ENCODE measurements at places on chromosomes 5 and 9. TPM values are rescaled to one million over a fixed set of nuclear protein-coding genes. Genes with fewer than 3 reads are reported as not detected.

DNA sequence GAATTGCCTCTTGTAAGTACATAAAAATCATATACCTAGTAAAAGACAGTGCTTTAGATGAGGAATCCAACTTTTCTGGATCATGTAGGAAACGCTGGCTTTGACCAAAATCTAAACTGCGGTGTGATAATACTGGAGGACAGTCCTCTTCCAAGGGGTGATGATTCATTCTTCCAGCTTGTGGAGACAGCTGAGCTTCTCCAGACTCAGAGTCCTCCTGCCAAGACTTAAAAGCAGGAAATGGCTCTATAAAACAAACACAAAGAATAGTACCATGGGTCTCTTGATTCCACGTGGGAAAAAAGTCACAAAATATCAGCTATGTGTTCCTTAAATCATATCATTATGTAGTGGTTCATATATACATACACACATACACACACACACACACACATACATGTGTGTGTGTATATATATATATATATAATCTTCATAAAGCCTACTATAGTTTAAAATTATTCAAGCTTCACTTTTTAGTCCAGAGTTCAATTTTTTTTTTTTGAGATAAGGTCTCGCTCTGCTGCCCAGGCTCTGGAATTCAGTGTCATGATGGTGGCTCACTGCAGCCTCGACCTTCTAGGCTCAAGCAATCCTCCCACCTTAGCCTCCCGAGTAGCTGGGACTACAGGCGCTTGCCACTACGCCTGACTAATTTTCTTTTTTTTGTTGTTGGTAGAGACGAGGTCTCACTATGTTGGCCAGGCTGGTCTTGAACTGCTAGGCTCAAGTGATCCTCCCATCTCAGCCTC lies 65.0 kb downstream of the PKD2L2 start:
- H3K27ac ChIP-seq = peak overlapping the region; percentile 72
- H3K36me3 ChIP-seq = no peaks in the 10 kb centered on the region
- H3K4me3 ChIP-seq = no peak overlapping the region
- DNase-seq = no peak

DNA sequence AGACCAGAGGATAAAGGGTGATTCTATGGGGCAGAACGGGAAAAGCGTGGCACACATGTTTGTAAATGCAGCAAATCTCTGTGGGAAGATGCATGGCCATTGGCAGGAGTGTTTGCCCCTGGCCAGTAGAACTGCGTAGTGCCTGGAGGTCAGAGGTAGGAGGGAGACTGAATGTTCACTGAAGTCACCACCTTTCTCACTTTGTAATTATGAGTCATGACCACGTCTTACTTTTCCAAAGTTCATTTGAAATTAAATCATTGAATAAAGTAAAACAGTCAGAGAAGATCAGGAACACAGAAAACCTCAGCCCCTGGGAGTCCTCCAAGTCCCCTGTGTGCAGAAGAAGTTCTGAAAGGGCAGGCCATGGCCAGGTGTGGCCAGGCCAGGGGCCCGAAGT lies 4.6 kb downstream of the PTGES start:
- H3K36me3 ChIP-seq = no peaks in the 10 kb centered on the region
- no peak for DNase-seq
- H3K4me1 ChIP-seq = no peaks in the 10 kb centered on the region
- no peak overlapping the region for H3K4me3 ChIP-seq
- H3K27me3 ChIP-seq = peaks cover 18% of the 10 kb centered on the region
- no peak overlapping the region for H3K27ac ChIP-seq

CDH10 gene
- not detected for total RNA-seq

DNA sequence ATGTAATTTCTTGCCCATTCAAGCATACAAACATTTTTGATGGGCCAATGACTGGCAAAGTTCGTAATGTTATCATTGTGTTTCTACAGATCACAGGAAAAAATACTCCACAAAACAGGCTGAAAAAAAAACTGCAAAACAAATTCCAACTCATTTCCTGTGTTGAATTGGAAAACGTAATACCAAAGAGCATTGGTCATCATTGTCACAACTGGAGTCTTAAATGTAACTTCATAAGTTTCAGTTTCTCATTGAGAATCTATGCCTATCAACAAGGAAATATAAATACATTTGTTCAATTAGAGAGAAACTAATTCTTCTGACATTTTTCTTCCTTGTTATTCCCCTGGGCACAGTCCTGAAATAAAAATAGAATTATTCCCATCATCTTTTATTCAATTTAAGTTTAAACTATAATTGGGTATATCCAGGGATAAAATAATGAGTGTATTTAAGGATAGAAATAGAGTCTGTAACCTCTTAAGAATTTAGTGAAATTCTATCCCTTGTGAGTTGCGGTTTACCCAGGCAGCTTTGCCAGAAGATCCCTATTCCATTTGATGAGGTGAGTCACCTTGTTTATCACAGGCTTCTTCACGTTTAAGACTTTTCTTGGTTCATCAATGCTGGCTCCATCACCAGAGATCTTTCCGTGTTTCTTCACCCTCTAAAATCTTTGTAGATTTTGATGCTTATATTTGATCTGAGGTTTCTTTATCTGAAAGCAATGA lies 112.7 kb upstream of the ITGA1 start:
- no peaks in the 10 kb centered on the region for H3K36me3 ChIP-seq
- no peaks in the 10 kb centered on the region for H3K27me3 ChIP-seq
- H3K4me1 ChIP-seq = no peaks in the 10 kb centered on the region
- no peak for DNase-seq

- peaks cover 43% of the 10 kb centered on the region for H3K4me1 ChIP-seq
- no peak for DNase-seq
- peak overlapping the region; percentile 93 for H3K27ac ChIP-seq
- no peaks in the 10 kb centered on the region for H3K27me3 ChIP-seq
- no peaks in the 10 kb centered on the region for H3K36me3 ChIP-seq
These were observed 32.4 kb downstream of the HOMER1 start for GRCh38 chr5:79481574-79481973.

GRCh38 chr5:332843-333242 lies 11.3 kb downstream of the AHRR start:
- no peak for DNase-seq
- no peaks in the 10 kb centered on the region for H3K27me3 ChIP-seq
- no peaks in the 10 kb centered on the region for H3K36me3 ChIP-seq

GRCh38 chr9:132631280-132631679 lies 38.5 kb downstream of the DDX31 start:
- no peaks in the 10 kb centered on the region for H3K4me1 ChIP-seq
- H3K27me3 ChIP-seq = no peaks in the 10 kb centered on the region
- no peak for DNase-seq
- H3K4me3 ChIP-seq = no peak overlapping the region
- no peak overlapping the region for H3K27ac ChIP-seq
- peaks cover 56% of the 10 kb centered on the region for H3K36me3 ChIP-seq

GRCh38 chr9:99823681-99824377 lies 2.1 kb downstream of the NR4A3 start:
- peaks cover 8% of the 10 kb centered on the region for H3K4me1 ChIP-seq
- H3K36me3 ChIP-seq = no peaks in the 10 kb centered on the region
- H3K4me3 ChIP-seq = peak overlapping the region; percentile 79
- H3K27me3 ChIP-seq = no peaks in the 10 kb centered on the region
- DNase-seq = peak; percentile 58
- no peak overlapping the region for H3K27ac ChIP-seq

DNA sequence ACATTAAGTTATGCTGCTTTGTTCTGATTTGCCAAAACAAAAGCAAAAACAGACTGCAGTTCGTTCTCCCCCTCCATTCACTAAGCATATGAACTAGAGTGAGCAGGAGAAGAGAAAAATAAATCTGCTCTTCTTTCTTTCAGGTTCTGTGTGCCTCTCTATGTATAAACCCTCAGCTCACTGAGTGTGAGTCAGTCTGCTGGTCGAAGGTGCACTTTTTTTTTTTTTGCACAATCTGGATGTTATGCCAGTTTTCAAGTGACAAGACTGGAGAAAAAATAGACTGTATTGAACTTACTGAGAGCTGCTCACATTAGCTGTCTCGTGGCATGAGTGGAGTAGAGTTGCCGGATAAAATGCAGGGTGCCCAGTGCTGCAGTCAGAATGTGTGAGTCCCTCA lies 244.6 kb upstream of the ATP10B start:
- DNase-seq = no peak
- H3K27me3 ChIP-seq = no peaks in the 10 kb centered on the region
- H3K36me3 ChIP-seq = no peaks in the 10 kb centered on the region
- no peak overlapping the region for H3K4me3 ChIP-seq
- H3K4me1 ChIP-seq = no peaks in the 10 kb centered on the region

DNA sequence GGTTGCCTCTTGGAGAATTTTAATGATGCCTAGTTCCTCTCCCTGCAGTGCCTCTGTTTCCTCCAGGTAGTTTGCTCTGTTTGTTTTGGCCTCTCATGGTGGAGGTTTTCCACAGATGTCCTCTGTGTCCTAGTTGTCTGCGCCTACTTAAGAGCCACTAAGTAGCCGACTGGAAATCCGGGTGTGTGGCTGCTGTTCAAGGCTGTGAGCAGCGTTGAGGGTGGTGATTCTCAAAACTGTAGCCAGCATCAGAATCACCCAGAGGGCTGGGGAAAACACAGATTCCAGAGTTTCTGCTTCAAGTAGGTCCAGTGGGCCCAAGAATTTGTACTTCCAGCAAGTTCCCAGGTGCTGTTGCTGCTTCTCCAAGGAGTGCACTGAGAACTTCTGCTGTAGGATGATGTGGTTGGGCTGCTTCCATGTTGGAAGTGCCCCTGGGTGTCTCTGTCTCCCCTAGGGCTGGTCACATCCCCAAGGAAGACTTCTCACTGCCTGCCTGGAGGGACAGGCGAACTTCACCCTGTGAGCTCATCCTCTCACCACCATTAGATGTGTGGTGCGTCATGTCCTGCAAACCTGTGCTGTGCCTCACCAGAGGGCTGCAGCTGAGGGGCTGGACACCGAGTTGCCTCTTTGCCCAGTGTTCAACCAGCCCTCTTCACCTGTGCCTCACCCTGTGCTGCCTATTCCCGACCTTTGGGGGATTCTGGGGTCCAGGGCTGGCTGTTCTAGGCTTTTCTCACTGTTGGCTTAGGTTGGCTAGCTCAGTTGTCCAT lies 34.8 kb downstream of the SECISBP2 start:
- peak overlapping the region; percentile 68 for H3K27ac ChIP-seq
- H3K36me3 ChIP-seq = peaks cover 13% of the 10 kb centered on the region
- peaks cover 16% of the 10 kb centered on the region for H3K4me1 ChIP-seq

FGFR4 gene
- total RNA-seq = 3.2 TPM

DNA sequence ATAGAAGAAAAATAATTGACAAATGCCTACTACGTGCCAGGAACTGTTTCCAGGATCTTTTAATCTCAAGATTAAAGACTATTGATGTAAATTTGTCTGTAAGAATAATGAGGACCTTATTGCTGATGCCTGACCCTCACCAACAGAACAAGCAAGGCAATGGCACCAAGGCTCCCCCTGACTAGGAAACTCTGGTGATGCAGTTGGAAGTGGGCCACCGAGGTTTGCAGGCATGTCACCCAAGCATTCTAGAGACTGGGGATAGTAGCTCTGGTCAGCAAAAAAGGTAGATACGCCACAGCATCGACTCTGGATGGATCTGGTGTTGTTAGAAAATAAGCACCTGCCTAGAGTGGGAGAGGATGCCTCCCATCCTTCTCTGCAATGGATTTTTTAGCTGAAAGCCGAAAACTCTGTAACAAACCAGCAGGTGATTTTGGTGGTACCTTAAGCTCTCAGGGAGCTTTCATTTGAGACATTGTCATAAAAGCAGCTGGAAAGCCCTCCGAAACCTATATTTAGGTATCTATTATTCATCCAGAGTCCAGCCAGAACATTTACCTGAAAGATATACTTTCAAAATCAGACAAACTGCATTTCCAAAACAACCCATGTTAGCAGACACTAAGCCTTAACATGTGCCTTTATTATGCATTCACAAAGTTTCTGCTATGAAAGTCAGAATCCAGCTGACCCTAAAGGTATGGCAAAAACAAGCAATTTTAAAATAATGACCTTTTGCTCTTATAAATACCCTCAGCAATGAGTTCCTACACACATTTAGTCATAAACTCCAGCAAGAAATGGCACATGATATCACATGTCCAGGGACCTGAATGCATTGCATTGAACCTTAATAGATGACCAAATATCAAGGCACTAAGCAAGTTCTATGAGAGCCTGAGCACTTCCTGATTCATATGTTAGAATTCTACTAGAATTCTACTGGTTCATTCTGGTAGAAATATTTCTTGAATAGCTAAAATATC lies 308.4 kb downstream of the PDE4D start:
- H3K4me3 ChIP-seq = peak overlapping the region; percentile 77
- no peaks in the 10 kb centered on the region for H3K36me3 ChIP-seq
- peak overlapping the region; percentile 84 for H3K27ac ChIP-seq
- DNase-seq = peak; percentile 82

PCDHB14 gene
- 0.52 TPM for total RNA-seq

CKMT2 gene
- 555 TPM for total RNA-seq

DNA sequence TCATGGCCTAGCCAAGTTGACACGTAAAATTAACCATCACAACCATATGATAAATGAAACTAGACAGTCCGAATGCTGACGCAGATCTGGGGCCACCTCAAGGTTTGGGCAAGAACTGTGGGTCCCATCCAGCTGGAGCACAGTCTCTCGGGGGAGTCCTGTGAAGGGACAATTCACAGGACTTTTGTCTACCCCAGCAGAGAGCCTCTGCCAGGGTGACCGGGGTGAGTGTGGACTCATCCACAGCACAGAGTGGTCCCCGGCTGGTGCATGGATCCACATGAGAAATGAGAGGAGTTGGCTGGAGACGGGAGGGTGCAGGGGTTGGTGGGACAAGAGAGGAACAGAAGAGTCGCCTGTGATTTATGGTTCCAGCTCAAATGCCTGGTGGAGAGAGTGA lies 17.7 kb upstream of the MED10 start:
- no peaks in the 10 kb centered on the region for H3K36me3 ChIP-seq
- H3K4me3 ChIP-seq = no peak overlapping the region
- DNase-seq = no peak
- no peak overlapping the region for H3K27ac ChIP-seq

GRCh38 chr9:121633119-121633714 lies 18.2 kb upstream of the DAB2IP start:
- H3K4me1 ChIP-seq = peaks cover 51% of the 10 kb centered on the region
- no peak for DNase-seq
- no peaks in the 10 kb centered on the region for H3K27me3 ChIP-seq

- H3K4me1 ChIP-seq = peaks cover 24% of the 10 kb centered on the region
- no peak overlapping the region for H3K27ac ChIP-seq
- DNase-seq = no peak
These were observed 9.9 kb downstream of the GNAQ start for GRCh38 chr9:78021697-78022096.

DNA sequence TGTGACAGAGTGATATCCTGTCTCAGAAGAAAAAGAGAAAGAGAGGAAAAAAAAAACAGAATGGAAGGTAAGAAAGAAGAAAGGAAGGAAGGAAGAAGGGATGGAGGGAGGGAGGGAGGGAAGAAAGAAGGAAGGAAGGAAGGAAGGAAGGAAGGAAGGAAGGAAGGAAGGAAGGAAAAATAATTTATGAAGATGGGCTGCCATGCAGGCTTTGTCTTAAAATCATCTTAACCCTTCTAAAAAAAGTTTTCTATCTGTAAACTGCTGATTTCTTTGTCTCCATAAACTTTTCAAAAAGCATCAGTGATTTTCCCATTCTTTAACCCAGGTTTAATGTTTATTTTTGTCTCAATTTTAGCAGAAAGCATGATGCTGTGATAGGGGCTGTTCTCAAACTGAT lies 1154.1 kb upstream of the CDH6 start:
- DNase-seq = no peak
- no peaks in the 10 kb centered on the region for H3K4me1 ChIP-seq
- H3K27me3 ChIP-seq = no peaks in the 10 kb centered on the region
- H3K36me3 ChIP-seq = no peaks in the 10 kb centered on the region

Measured in psoas muscle (tissue), 8 donors.